ENCODE measurements at places on chromosomes 5 and 9.

GRCh38 chr9:127386981-127387380 is 10.0 kb upstream of the SLC2A8 start:
- no peaks in the 10 kb centered on the region for H3K36me3 ChIP-seq
- H3K4me1 ChIP-seq: peaks cover 20% of the 10 kb centered on the region

DNA sequence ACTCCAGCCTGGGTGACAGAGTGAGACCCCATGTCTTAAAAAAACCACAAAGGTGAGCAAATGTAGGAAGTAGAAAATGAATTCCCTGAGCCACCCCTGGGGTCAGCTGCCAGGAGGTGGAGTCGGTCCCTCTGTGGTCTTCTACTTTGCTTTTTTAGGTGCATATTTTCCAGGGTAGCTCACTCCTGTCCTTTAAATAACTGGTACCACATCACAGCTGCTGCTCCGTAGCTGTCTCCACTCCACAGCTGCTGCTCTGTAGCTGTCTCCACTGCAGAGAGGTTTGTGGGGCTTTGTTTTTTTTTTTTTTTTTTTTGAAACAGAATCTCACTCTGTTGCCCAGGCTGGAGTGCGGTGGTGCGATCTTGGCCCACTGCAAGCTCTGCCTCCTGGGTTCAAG is 8.9 kb downstream of the WDR5 start:
- no peak for DNase-seq
- no peaks in the 10 kb centered on the region for H3K4me1 ChIP-seq
- no peak overlapping the region for H3K4me3 ChIP-seq
- H3K36me3 ChIP-seq: peaks cover 64% of the 10 kb centered on the region
- H3K27me3 ChIP-seq: no peaks in the 10 kb centered on the region

- H3K27ac ChIP-seq: no peak overlapping the region
- no peak for DNase-seq
- H3K4me1 ChIP-seq: no peaks in the 10 kb centered on the region
- no peak overlapping the region for H3K4me3 ChIP-seq
- no peaks in the 10 kb centered on the region for H3K27me3 ChIP-seq
These were observed 430.6 kb downstream of the ZNF608 start for GRCh38 chr5:124315741-124316415.

DNA sequence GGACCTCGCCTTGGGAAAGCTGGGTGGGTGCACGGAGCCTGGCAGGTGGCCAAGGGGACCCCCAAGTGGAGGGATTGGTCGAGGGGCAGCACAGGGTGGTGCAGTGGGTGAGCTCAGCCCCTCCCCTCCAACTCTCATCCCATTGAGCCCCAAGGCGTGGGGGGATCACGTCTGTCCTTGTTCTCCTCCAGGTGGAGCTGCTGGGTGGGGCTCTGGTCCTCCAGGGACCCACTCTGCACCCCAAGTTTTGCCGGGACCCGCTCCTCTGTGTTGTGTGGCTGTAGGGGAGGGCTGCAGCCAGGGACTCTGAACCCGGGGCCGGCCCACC is 3.6 kb upstream of the FUT7 start:
- H3K27me3 ChIP-seq: no peaks in the 10 kb centered on the region
- peak overlapping the region; percentile 66 for H3K4me3 ChIP-seq
- peaks cover 33% of the 10 kb centered on the region for H3K4me1 ChIP-seq
- H3K36me3 ChIP-seq: no peaks in the 10 kb centered on the region

DNA sequence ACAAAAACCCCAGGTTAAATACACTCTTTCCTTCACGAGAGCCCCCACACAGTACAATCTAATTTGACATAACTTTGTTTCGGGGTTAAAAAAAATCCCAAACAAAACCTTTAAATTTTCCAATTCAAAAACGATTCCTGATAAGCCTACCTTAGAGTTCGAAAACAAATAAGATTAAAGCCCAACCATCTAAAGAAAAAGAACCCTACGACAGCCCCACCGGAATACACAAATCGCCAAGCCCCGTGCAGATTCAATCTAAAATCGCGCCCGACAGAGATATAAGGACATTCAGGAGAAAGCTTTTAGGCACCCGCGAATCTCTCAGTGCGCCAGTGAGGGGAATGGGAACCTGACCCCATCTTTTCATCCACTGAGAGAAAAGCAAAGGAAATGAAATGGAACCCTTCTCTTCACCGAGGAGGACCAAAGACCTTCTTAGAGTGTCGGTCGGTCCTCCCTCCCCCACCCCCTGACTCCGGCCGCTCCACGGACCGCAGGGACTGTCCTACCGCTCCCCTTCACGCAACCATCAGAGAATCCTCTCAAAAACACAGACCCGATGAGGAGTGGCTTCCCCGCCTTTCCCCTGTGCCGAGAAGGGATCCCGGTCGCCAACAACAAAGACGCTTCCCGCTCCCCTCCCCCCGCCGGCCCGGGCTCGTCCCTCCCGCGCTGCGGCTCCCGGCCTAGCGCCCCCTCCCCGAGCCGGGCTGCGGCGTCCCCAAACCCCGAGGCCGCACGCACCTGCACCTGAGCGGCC is 925 bp downstream of the ABHD17B start:
- H3K4me3 ChIP-seq: peak overlapping the region; percentile 98
- peak; percentile 63 for DNase-seq
- H3K4me1 ChIP-seq: peaks cover 50% of the 10 kb centered on the region
- peaks cover 8% of the 10 kb centered on the region for H3K36me3 ChIP-seq

- no peak for DNase-seq
- H3K4me1 ChIP-seq: peaks cover 33% of the 10 kb centered on the region
- H3K27ac ChIP-seq: no peak overlapping the region
- H3K4me3 ChIP-seq: no peak overlapping the region
- H3K36me3 ChIP-seq: peaks cover 7% of the 10 kb centered on the region
These were observed 11.9 kb upstream of the NR4A3 start for GRCh38 chr9:99809586-99810319.

DNA sequence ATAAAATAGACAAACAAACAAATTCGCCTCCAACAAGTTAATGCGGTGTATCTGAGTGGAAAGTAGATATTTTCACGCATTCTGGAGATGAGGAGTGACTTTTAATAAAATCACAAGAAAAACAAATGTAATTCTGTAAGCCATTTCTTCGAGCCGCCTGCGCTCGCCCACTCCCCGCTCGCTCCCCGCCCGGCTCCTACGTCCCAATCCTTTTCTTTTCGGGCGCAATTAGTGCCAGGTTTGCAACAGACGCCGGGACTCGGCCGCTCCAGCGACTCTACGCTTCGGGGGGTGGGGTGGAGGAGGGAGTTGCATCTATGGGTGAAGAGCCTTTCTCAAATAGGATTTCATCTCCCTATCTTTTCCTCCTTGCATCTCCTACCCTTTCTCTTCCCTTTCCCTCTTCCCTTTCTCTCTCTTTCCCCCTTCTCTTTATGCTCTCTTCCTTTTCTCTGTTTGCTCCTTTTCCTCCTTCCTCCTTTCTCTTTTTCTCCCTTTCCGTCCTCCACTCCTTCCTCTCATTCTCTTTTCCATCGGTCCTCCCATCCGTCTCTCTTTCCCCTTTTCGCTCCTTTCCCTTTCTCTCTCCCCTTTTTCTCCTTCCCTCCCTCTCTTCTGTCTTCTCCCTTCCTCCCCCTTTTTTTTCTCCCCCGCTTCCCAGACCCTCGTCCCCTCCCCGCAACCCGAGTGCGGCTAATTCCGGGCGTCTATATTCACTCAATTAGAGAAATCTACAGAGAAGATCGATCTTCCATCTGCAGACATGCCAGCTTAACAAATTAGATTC is 6.1 kb upstream of the OTP start:
- H3K27ac ChIP-seq: no peak overlapping the region
- peak overlapping the region; percentile 50 for H3K4me3 ChIP-seq
- H3K36me3 ChIP-seq: no peaks in the 10 kb centered on the region
- peak; percentile 7 for DNase-seq

GRCh38 chr5:116442095-116442534 is 132.5 kb downstream of the SEMA6A start:
- H3K4me3 ChIP-seq: no peak overlapping the region
- H3K36me3 ChIP-seq: peaks cover 21% of the 10 kb centered on the region
- H3K27me3 ChIP-seq: no peaks in the 10 kb centered on the region
- DNase-seq: no peak
- H3K4me1 ChIP-seq: no peaks in the 10 kb centered on the region

- no peak for DNase-seq
- H3K4me3 ChIP-seq: no peak overlapping the region
- H3K4me1 ChIP-seq: no peaks in the 10 kb centered on the region
- H3K36me3 ChIP-seq: no peaks in the 10 kb centered on the region
These were observed 220.6 kb downstream of the TRIM36 start for GRCh38 chr5:114948986-114949621.

DNA sequence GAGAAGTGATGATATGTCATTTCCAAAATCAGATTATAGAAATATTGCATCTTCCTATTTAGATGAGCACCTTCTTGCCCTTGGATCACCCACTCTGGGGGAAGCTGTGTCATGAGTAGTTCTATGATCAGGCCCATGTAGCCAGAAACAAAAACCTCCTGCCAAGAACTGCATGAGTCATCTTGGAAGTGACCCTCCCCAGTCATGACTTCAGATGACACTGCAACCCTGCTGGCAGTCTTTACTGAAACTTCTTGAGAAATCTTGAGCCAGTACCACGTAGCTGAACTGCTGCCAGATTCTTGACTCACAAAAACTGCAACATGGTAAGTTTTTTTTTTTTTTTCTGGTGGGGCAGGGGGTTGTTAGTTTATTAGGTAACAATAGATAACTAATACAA is 439.6 kb upstream of the PTGER4 start:
- H3K27ac ChIP-seq: no peak overlapping the region
- H3K4me1 ChIP-seq: peaks cover 28% of the 10 kb centered on the region
- no peak overlapping the region for H3K4me3 ChIP-seq
- DNase-seq: peak; percentile 74

DNA sequence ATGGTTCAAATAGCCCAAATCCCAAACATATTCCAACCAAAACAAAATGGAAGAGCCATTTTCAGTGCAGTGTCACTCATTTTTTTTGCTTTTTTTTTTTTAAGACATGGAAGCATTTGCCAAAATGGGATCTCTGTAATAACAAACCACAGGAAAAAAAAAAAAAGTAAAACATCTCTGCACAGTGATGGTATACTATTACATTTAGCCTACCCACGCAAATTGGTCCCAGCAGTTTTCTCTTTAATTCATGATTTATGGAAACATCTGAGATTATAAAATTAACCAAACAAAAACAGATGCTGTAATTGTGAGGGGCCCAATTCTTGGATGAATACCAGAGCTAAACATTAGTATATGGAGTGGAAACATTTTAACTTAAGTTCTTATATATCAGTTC is 566.6 kb downstream of the ZNF608 start:
- no peak for DNase-seq
- H3K4me1 ChIP-seq: no peaks in the 10 kb centered on the region
- H3K27ac ChIP-seq: no peak overlapping the region
- no peaks in the 10 kb centered on the region for H3K27me3 ChIP-seq
- no peaks in the 10 kb centered on the region for H3K36me3 ChIP-seq

- no peak overlapping the region for H3K27ac ChIP-seq
- no peaks in the 10 kb centered on the region for H3K4me1 ChIP-seq
- no peaks in the 10 kb centered on the region for H3K36me3 ChIP-seq
- no peak overlapping the region for H3K4me3 ChIP-seq
These were observed 22.4 kb upstream of the CAVIN4 start for GRCh38 chr9:100555471-100555870.

DNA sequence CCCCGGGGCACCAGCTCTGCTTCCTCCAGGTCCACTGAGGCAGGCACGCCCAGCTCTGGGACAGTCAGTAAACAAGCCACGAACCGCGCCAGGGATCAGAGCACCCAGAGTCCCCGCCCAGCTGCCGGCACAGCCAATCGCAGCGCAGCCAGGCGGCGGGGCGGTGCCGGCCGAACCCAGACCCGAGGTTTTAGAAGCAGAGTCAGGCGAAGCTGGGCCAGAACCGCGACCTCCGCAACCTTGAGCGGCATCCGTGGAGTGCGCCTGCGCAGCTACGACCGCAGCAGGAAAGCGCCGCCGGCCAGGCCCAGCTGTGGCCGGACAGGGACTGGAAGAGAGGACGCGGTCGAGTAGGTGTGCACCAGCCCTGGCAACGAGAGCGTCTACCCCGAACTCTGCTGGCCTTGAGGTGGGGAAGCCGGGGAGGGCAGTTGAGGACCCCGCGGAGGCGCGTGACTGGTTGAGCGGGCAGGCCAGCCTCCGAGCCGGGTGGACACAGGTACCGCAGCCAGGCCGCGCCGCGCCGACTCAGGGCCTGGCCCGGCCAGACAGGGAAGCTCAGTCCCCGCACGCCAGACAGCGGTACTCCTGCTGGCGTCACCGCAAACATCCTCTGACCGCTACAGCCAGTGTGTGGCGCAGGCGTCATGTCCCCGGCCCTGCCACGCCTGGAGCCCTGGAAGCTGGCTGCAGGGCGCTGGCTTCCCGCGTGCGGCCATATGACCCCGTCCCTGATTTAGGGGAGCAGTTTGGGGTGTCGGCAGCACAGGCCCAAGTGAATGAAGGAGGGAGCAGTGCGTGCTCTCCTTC is at the start of gene CTSL:
Gene CTSL, plus strand, starts transcription at position 220 of the 810 bp plus-strand sequence. CDS start 1,485 bp downstream, outside the sequence.
- H3K4me1 ChIP-seq: peaks cover 37% of the 10 kb centered on the region
- H3K4me3 ChIP-seq: peak within 1 kb of the TSS; percentile 79
- H3K27me3 ChIP-seq: peaks cover 5% of the 10 kb centered on the region
- peaks cover 6% of the 10 kb centered on the region for H3K36me3 ChIP-seq
- peak within 1 kb of the TSS; percentile 66 for H3K27ac ChIP-seq

DNA sequence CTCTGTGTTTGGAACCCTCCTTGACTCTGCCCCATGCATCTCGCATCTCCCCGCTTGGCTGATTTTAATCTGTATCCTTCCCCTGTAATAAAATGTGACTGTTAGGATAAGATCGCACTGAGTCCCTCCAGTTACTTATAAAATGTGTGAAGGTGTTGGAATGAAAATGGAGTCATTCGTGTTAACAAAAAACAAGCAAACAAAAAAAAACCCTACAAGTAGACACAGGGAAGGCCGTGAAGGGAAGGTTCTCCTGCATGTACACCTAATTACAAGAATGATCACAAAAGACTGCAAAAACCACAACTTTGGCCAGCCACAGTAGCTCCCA is 14.2 kb upstream of the VDAC1 start:
- DNase-seq: no peak
- no peak overlapping the region for H3K4me3 ChIP-seq
- H3K27ac ChIP-seq: no peak overlapping the region
- H3K27me3 ChIP-seq: no peaks in the 10 kb centered on the region
- no peaks in the 10 kb centered on the region for H3K4me1 ChIP-seq
- H3K36me3 ChIP-seq: no peaks in the 10 kb centered on the region

- H3K4me3 ChIP-seq: peak overlapping the region; percentile 72
- DNase-seq: peak; percentile 25
- peaks cover 10% of the 10 kb centered on the region for H3K4me1 ChIP-seq
- peaks cover 16% of the 10 kb centered on the region for H3K36me3 ChIP-seq
- no peaks in the 10 kb centered on the region for H3K27me3 ChIP-seq
These were observed 90.7 kb downstream of the PTCH1 start for GRCh38 chr9:95425910-95426551.

- H3K4me3 ChIP-seq: no peak overlapping the region
- H3K27ac ChIP-seq: no peak overlapping the region
- no peaks in the 10 kb centered on the region for H3K4me1 ChIP-seq
These were observed 8.3 kb upstream of the SHROOM1 start for GRCh38 chr5:132838516-132839282.

DNA sequence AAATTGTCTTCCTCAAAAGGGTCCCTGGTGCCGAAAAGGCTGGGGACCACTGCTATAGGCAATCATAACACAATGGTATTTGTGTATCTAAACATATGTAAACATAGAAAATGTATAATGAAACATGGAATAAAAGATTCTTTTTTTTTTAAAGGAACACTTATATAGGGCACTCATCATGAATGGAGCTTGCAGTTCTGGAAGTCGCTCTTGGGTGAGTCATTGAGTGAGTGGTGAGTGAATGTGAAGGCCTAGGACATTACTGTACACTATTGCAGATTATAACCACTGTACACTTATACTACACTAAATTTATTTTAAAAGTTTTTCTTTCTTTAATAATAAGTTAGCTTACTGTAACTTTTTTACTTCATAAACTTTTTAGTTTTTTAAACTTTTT is 176.4 kb downstream of the ARRDC3 start:
- DNase-seq: no peak
- H3K27ac ChIP-seq: no peak overlapping the region
- no peaks in the 10 kb centered on the region for H3K36me3 ChIP-seq
- no peaks in the 10 kb centered on the region for H3K27me3 ChIP-seq
- no peaks in the 10 kb centered on the region for H3K4me1 ChIP-seq
- no peak overlapping the region for H3K4me3 ChIP-seq

Measured in activated CD4-positive, alpha-beta T cell treated with anti-CD3 and anti-CD28 coated beads for 36 hours (primary cell).